Stimulated activated CD4-positive, alpha-beta T cell treated with anti-CD3 and anti-CD28 coated beads, Interleukin-4, amount 100 ng/mL, for 1 hour (primary cell): ENCODE measurements at places on chromosomes 7 and 10.

GRCh38 chr7:142795339-142795863, 24.6 kb downstream of the PRSS2 start:
- DNase-seq = peak; percentile 67

DNA sequence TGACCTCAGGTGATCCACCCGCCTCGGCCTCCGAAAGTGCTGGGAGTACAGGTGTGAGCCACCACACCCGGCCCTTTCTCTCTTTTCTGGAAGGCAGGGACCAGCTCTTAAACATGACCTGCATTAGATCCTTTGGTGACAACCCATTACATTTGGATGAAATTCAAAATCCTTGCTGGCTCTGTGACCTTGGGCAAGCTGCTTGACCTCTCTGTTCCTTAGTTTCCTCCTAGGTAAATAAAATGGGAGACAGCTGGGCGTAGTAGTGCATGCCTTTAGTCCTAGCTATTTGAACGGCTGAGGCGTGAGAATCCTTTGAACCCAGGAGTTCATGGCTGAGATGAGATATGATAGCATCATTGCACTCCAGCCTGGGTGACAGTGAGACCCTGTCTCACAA, 23.7 kb downstream of the LDB1 start:
- no peak for DNase-seq

DNA sequence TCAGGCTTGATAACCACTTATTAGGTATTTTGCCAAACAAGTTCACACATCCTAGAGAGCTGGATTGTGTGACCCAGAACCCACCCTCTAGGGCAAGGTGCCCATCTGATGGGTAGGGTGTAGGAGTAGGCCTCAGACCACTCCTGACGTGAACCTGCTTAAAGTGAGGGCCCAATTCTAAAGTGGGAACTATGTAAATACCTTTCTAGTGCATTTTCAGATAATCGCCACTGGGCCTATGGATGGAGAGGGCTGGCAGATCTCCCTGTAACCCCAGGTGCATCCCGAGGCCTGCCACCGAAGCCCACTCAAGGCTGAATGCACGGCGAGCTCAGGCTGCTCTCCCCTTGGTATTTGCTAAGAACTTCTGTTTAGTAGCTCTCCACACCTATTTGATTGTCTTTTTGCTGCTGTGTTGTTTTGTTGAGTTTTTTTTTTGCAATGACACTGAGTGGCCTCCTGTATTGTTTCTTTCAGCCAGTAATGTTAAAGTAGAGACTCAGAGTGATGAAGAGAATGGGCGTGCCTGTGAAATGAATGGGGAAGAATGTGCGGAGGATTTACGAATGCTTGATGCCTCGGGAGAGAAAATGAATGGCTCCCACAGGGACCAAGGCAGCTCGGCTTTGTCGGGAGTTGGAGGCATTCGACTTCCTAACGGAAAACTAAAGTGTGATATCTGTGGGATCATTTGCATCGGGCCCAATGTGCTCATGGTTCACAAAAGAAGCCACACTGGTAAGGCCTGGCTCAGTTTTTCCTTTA, 71.7 kb downstream of the IKZF1 start:
- no peak for DNase-seq

DNA sequence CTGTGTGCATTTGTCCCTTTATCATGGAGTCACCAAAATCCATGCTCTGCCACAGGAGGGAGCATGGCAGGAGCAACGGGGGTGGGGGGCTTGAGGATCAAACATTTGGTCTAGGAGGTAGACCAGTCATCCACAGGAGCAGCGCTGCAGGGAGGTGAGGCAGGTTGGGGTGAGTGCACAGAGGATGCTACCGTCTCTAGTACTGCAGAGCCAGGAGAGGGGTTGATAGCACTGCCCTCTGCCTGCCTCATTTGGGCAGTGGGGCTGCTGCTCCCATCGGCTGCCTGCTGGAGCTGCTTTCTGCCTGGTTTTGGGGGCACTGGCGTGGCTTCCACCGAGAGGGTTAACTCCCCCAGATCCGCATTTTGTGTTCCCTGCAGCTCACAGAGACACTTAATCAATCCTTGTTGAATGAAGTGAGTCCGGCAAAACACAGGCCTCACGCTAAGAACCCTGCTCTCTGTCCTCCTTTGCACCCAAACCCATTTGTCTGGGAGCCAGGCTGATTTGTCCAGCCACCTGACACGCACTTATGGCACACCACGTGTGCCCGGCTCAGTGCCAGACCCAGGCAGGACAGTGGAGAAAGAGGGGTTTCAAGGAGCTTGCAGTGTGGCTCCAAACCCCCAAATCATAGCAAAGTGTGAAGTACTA, 527.1 kb upstream of the FOXK1 start:
- no peak for DNase-seq

GRCh38 chr10:6197321-6197720, 5.4 kb upstream of the PFKFB3 start:
- DNase-seq = no peak

DNA sequence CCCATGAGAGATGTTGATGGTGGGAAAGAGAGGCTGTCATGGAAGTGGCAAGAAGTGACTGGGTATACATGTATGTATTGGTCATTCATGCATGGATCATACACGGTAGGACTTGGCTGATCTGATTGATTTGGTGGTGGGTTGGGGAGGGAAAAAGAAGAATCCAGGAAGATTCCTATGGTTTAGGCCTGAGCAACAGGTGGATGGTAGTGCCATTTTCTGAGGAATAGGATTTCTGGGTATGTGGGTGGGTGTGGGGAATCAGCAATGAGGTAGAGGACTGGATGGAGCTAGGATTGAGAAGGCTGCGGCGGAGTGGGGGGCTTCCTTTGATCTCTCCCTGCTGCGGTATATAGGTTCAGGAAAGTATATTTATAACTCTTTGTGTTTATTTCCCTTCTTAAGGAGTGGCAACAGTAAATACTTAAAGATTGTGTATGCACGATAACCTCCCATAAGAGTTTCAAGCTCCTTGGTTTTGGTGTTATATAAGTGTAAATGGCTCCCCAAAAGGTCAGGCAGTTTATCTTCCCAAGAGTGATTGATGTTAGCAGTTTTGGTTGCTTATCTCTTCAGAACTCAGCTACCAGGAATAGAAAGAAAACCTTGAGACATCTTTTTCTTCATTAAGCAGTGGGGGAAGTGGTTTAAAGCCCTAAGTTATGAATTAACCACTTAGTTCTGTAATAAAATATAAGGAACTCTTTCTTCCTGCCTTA, 100.1 kb downstream of the LSMEM1 start:
- DNase-seq = no peak

DNA sequence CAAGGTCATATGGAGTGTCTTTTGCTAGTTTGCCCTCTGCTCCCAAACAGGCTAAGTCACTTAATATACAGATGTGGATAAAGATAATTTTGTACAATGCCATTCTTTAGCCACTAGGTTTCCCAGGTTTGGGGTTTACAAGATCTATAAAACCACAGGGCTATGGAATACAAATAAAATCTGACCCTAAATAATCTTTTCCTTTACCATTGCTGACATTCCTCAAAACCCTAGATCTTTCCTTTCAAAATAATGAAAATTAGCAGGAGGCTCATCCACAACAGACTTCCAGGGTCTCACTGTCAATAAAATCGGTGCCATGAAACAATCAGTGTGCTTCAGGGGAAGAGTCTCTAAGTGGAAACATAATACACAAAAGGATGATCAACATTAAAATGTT, 148.4 kb downstream of the CPEB3 start:
- DNase-seq = no peak

DNA sequence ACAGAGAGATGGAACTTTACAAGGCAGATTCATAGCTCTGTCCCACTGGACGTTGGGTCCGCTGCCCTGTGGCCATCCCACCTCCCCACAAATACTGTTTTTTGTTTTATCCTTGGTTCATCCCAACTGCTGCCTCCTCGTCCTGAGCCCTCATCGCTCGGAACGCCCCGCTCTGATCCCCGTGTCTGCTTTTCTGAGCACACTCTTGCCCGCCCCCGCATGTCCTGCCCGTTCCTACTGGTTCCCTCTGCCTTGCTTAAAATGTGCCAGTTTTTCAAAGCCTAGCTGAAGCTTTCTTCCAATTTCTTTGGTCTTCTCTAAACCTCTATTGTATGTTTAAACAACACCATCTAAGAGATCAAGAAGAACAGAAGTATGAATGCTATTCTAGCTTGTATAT, 19.4 kb downstream of the RNF32 start:
- no peak for DNase-seq

GRCh38 chr7:7765422-7765821, 47.0 kb upstream of the RPA3 start:
- DNase-seq = no peak

DNA sequence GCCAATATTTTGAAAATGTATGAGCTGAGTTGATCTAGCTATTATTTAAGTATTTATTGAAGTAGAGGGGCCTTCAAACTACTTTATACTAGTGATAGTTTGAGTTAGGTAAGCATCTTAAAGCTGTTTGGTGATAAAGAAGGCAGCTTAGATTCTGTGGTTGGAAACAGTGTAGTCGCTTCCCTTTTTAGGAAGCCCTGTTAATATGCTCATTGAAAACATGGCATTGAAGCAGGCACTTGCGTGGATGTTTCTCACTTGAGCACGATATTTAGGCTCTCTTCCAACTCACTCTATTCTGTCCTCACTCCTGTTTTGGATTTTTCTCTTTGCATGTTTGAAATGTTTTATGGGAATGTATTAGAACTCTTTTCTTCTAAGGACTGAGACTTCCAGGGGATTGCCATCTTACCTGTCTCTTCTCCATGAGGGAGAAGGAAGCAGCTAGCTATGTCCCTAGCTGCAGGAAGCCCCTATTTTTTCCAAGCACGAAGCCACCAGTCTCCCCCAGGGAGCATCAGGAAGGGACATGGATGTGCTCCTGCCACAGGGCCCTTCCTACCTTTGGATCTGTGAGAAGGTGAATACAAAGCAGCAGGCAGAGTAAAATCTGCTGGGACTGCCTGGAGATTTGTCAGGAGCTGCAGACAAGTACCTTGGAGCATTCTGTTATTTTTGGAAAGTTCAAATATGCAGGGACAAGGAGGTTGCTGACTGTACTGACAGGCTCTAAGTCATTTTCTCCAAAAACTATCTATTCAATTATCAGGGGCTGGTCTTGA, 22.0 kb upstream of the BMPR1A start:
- DNase-seq = no peak

- DNase-seq = no peak
Observed at GRCh38 chr10:111481261-111481826, 404.5 kb downstream of the ADRA2A start.

GRCh38 chr10:76245951-76246495, 814.6 kb downstream of the LRMDA start:
- DNase-seq = no peak

GRCh38 chr10:119761106-119761505, 35.3 kb downstream of the INPP5F start:
- no peak for DNase-seq

DNA sequence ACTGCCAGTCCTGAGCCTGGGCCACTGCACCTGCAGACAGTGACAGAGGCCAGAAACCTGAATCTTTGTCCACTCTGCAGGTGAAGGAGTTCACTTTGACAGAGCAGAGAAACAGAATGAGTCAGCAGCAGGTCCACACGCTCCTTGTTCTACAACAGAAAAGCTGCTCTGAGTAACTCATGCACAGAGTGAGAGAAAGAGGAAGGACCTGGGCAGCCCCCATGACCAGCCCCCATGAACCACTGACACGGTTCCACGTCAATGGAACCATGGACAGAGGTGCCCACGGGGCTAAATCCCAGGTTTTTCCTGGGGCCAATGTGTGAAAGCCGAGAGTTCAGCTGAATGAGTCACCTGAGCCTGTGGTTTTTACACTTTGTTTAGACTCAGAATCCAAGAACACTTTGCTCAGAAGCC, 40.8 kb upstream of the CTBP2 start:
- no peak for DNase-seq

- DNase-seq = no peak
Observed at GRCh38 chr10:20202337-20202736, 386.1 kb downstream of the PLXDC2 start.

GRCh38 chr7:50214771-50215170, 89.7 kb upstream of the IKZF1 start:
- no peak for DNase-seq

DNA sequence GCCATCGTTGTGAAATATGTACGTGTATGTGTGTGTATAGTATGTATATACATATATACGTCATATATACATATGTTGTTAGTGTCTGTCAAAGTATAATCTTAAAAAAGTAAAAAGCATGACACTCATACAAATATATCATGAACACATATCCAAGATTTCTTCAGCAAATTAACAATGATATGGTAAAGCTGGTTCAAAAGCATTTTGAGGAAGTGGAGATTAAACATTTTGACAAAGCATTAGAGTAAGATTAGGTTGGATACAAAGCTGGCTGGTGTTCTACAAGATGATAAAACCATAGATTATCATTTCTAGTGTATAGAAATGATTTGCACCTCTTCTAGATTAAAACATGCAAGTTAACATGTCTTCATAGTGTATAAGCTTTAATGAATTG, 771 bp upstream of the NUDCD3 start:
- no peak for DNase-seq

- no peak for DNase-seq
Observed at GRCh38 chr7:95427914-95428516, 6.8 kb downstream of the PON2 start.

DNA sequence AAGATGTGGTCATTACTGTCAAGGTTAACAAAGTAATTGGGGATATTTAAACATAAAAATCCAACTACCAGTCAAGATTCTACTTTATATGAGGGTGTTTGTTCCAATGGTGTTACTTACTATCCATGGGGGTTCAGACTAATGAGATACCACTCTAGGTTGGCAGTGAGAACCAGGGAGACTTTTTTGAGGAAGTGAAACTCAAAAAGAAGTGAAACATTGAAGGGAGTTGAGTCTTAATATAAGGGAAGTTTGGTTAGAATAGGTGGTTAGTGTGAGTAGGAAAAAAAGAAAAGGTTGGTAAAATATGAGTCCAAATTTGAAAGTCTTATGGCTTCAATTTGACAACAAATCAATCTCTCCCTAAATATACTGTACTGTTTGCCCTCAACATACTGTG, 123.6 kb upstream of the ANK3 start:
- no peak for DNase-seq

- DNase-seq = no peak
Observed at GRCh38 chr7:43637114-43637806, 54.4 kb downstream of the STK17A start.

DNA sequence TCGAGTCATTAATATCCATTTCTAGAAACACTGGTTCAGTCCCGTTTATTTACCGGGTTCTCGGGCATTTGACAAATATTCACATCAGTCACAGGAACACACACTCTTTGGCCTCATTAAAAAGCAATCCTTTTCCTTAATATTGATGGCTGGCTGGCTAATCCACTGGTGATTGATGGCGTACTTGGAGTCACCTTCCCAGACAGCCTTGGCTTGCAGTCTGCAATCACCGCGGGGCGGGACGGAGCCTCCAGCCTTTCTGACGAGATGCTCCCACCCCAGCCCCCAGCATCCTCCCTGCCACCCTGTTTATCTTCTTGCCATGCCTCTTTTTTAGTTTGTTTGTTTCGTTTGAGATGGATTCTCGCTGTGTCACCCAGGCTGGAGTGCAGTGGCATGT, 36.6 kb downstream of the SRRM3 start:
- no peak for DNase-seq
